ENCODE measurements at places on chromosomes 12 and 14.

DNA sequence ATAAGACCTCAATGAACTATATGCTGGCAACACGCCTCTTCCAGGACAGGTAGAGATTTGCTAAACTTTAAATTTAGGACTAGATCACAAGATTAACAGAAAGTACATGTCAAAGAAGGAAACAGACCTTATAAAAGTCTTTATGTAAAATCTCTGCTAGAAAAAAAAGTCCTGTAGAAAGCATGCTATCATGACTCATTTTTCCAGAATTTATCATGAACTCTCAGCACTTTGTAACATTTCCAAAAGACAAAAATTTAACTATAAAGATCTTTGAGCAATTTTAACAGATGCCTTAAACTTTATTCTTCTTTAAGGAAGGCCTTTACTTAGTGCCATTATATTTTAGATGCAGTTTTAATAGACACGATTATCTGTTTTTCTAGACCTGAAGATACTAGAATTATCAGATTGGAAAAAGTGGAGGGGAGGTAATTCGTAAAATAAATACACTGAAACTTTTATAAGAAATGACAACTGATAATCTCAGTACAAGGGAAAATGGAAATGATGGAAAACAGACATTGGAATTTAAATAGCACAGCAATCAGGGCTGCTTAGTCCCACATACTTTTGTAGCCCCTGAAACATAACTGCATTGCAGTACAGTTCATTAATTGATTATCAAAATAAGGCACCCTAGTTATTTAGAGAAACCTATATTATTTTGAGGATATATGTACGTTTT, 92.0 kb downstream of the TTLL5 start:
- no peak for DNase-seq

GRCh38 chr12:22672951-22673350, 48.0 kb downstream of the ETNK1 start:
- DNase-seq, result no peak

- DNase-seq, result no peak
Measured at GRCh38 chr12:34354239-34355200, 332.2 kb downstream of the ALG10 start.

GRCh38 chr14:92686900-92687427, 61.5 kb downstream of the LGMN start:
- DNase-seq, result no peak

Measured in forelimb muscle (tissue), 1 donor.